Right renal pelvis (tissue), 4 donors: ENCODE measurements at places on chromosomes 3 and 15. TPM values are rescaled to one million over a fixed set of nuclear protein-coding genes. Genes with fewer than 3 reads are reported as not detected.

The COPB2 gene
- polyA plus RNA-seq: 168 TPM

The FBXL2 gene
- polyA plus RNA-seq: 30.2 TPM

The RAB6B gene
- polyA plus RNA-seq: 14.5 TPM

The B3GALNT1 gene
- polyA plus RNA-seq: 53.7 TPM

The CLDN11 gene
- 212 TPM for polyA plus RNA-seq

GRCh38 chr3:127068111-127068810 lies 85.3 kb downstream of the PLXNA1 start:
- no peak for DNase-seq

GRCh38 chr15:99110581-99111320 lies 5.9 kb downstream of the SYNM start:
- no peak for DNase-seq

DNA sequence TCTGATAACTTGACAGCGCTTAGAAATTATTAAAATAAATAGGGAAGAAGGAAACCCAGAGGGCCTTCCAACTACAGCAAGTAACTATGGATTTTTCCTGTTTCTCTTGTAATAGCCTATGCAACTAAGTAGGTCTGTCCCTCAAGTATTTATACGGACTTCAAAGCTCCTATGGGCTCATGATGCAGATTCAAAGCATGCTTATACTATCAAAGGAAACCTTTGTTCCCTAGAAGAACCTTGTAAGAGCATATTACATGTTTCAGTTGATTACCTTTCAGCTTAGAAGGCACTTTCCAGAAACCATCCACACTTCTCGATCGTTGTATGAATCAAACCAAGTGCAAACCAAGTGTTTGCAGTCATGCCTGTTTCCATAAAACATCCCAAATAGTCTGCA lies 158.8 kb downstream of the ALCAM start:
- DNase-seq: no peak

- peak; percentile 19 for DNase-seq
Observed at GRCh38 chr3:73056014-73056844, 5.2 kb upstream of the EBLN2 start.

- no peak for DNase-seq
Observed at GRCh38 chr3:52857133-52857532, 22.3 kb upstream of the MUSTN1 start.
